ENCODE measurements at places on chromosomes 5 and 9. TPM values are rescaled to one million over a fixed set of nuclear protein-coding genes. Genes with fewer than 3 reads are reported as not detected.

GRCh38 chr5:170310256-170310926 is 12.8 kb upstream of the LCP2 start:
- no peak for DNase-seq

GRCh38 chr9:83385317-83385716 is 152.9 kb downstream of the FRMD3 start:
- DNase-seq, result no peak

DNA sequence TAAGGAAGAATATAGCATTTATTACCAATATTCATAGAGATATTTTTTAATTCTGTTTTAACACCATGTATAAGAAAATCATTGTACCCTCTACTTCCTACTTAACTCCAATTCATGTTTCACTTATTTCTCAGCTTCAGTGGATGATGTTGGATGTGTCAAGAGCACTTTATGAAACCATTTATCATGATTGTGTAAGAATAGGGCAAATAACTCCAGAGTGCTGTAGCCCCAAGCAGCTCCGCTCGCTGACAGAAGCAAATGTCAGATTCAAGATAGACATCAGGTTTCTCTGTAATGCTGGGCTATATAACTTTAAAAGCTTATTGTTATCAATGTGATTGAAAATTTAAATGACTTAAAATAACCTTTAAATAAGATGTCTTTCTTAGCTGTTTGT is 50.4 kb downstream of the MAST4 start:
- DNase-seq, result peak; percentile 14

- no peak for DNase-seq
Measured at GRCh38 chr9:75417471-75417870, 329.2 kb downstream of the OSTF1 start.

DNA sequence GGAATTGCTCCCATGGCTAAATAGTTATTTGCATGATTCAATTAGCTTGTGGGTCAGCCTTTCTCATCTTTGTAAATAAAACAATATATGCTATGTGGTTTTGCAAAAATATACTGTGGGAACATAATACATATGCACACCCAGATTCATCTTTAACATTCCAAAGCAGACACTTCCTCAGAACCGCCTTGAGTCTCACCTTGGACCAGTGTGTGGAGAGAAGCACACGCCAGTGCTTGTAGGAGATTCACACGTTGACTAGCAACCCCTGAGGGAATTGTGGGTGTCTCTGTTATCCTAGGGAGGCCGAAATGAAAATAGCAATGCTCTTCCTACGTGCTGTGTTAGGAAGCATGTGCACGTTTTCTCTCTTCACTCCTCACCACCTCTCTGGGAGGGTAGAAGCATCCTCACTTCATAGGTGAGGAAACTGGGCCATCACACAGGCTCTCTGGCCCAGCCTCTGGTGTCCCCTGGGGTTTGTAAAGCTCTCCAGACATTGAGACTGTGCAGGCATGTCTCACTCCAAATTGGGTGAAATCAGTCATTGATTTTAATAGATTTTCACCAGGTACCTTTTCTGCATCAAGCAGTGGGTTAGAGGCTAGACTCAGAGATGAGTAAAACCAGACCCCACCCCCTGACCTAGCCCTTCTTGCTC is 221.7 kb downstream of the PBX3 start:
- no peak for DNase-seq

- peak; percentile 72 for DNase-seq
Measured at GRCh38 chr5:40570408-40571129, 109.1 kb upstream of the PTGER4 start.

RELL2 gene
- 12.9 TPM for total RNA-seq

PDE6A gene
- 0.17 TPM for total RNA-seq

PCDHGB4 gene
- total RNA-seq, result 13.6 TPM
